ENCODE measurements at places on chromosomes 2 and 18.

GRCh38 chr2:152280780-152281179, 54.2 kb upstream of the FMNL2 start:
- no peak for DNase-seq

- DNase-seq: no peak
Measured at GRCh38 chr2:234951664-234952269, at the start of gene SH3BP4. SH3BP4 (plus strand) TSS chr2:234952017; CDS start chr2:235035003, 82,986 bp downstream.

- no peak for DNase-seq
Measured at GRCh38 chr2:241970716-241971115, 101.2 kb downstream of the RTP5 start.

DNA sequence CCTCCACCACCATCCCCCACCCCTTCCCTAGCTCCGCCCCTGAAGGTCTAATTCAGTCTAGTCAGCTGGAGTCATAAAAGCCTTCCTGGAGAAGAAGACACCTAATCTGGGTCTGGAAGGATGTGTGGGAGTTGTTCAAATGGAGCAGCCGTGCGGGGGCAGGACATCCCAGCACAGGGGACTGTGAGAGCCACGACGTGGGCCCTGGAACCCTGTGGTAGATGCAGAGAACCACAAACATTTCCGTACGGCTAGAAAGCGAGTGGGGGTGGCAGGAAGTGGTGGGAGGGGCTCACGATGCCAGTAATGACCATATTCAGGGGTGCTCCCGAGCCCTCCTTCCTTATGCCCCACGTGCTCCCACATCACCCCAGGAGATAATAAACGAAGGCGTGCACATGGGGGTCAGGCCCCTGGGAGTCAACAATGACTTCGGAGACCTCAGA, 20.9 kb upstream of the COL6A3 start:
- DNase-seq: peak; percentile 56

GRCh38 chr2:86216575-86217555, 17.6 kb downstream of the MRPL35 start:
- no peak for DNase-seq

- DNase-seq: no peak
Measured at GRCh38 chr2:120133572-120134244, 89.5 kb downstream of the TMEM185B start.

DNA sequence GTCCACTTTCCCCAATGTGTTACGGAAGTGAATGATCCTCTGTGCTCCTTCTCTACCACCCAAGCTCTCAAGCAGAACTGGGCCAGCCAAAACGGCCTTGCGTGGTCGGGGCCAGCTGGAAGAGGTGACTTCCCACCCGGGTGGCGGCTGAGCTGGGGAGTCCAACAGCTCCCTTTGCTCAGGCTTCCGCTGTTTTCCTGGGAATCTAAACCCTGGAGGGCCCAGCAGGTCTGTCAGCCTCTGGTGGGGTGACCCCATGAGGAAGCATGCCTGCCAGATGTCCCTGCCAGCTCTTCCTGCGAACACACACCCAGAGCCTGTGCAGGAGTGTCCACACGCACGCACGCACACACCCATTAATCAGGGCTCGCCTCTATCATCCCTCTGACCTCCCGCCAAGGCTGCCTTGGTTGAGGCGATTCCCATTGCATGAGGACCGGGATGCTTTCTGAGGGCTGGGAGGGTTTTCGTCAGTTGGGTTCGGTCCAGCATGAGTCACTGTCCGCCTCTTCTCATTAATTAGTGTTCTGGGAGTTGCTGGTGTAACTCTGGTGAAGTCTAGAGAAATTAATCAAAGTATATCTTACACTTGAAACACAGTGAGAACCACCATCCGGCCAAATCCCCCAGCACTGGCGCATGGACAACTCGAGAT, 90.6 kb downstream of the TWIST2 start:
- no peak for DNase-seq

GRCh38 chr18:48006415-48007175, 76.1 kb upstream of the SMAD2 start:
- no peak for DNase-seq

- DNase-seq: no peak
Measured at GRCh38 chr2:238985931-238986446, 138.1 kb downstream of the TWIST2 start.

DNA sequence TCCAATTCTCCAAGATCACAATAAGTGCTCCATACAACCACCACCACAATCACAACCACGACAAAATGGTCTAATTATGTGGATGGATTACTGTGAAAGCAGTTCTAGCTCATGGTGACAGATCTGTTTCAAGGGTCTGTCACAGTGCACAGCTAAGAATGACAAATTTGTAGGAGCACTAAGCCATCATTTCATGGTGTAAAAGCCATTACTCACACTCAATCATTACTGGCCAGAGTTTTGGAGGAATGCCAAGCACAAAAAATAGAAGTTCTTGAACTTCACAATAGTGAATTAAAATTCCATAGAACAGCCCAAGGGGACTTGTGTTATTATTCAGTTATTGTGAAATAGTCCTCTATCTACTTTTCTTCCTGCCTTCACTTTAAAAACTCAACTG, 2.3 kb downstream of the CPS1 start:
- DNase-seq: no peak

- DNase-seq: no peak
Measured at GRCh38 chr2:102615620-102616436, 3.5 kb upstream of the SLC9A2 start.

GRCh38 chr2:178479758-178480226, 465 bp upstream of the PLEKHA3 start:
- no peak for DNase-seq

DNA sequence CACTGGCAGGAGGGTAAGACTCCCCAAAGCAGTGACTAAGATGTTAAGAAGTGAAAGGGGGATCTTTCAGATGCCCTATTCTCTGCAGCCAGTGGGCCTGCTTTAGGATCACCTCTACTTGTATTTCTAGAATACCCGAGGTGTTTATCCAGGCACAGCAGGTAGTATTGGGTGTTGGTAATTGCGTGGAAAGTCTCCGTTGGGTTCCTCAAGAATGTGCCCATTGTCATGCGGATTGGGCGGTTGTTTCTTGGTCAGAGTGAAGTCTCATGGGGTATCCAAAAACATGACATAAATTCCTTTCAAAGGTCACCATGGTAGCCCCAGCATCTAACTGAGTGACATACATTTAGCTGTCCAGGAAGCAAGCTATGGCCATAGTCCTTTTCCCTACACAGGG, 308.8 kb downstream of the RPIA start:
- DNase-seq: no peak

GRCh38 chr2:61187085-61187484, 25.1 kb downstream of the C2orf74 start:
- DNase-seq: no peak

- no peak for DNase-seq
Measured at GRCh38 chr2:71905205-71905604, 242.5 kb downstream of the CYP26B1 start.

DNA sequence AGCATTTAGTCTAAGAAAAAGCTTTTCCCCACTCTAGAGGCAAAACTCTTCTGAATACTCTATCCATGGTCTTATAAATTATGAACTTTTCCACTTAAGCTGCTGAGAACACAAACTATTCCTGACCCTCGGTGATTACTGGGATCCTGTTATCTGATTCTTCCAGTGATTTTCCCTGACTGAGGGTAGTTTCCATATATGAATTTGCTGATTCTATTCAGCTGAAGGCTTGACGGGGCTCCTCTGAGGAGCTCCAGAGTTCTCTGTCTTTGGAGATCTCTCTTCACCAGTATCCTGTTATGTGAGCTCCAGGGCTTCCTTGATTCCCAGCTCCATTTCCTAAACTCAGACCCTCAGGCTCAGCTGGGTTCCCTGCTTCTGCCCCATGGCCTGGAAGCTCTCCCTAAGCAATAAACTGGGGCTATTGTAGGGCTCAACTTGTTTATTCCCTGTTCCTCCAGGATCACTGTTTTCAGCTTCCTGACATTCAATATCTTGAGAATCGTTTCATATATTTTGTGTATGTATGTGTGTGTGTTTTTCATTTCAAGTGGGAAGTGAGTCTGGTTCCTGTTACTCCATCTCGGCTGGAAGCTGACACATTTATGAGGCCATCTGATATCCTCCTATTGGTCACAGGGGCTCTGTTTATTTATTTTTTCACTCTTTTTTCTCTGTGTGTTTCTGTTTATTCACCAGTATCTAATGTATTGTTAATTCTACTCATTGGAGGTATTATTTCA, 78.2 kb downstream of the ARHGAP28 start:
- DNase-seq: no peak

GRCh38 chr2:85933753-85934594, 45.2 kb upstream of the ST3GAL5 start:
- DNase-seq: no peak

GRCh38 chr2:151358166-151358970, 976 bp downstream of the TNFAIP6 start:
- no peak for DNase-seq

DNA sequence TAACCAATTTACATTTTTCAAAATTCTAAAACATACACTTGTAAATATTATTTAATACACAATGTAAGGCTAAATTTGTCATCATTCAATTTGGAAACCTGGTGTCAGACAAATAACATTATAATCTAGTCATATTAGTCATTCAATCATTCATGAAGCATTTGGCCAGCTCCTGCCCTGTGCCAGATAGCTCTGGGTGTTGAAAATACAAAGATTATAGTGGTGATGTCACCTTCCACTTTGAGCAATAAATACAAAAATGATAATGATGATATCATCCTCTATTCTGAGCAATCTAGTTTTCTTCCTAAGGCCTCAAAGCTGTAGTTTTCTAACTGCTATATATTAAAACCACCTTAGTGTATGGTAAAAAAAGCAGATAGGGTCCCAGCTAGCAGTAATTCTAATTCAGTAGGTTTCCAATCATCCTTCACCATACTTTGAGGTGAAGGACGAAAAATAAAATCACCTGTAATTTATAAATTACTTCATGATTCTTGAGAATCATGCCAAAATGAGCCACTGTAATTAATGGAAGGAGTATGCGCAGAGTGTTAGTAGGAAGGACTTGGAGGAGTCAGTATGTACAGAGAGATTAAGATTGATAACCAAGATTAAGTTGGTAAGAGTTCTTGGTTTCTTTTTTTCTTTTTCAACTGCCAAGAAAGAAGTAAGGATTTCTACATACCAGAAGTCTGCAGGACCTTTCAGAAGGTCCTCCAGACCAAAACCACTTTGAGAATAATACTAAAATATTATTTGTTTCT, 23.2 kb downstream of the MEMO1 start:
- DNase-seq: no peak

DNA sequence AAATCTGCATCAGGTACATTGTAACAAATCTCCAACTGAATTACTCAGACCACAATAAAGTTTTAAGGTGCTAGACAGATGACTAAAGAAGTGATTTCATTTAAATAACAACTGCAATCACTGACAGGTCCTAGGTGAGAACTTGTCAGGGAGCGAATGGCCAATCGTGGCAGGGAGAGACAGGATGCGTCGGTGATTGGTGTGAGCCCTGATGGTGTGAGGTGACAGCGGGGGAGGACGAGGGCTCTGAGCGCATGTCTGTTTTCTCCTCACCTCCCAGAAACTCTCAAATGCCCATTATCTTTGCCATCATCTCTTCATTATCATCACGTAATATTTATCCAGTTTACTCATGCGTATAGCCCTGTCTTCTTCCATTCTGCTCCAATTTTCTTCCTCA, 207.9 kb upstream of the LYPD1 start:
- no peak for DNase-seq

GRCh38 chr18:23810396-23810795, 121.1 kb downstream of the LAMA3 start:
- no peak for DNase-seq

- no peak for DNase-seq
Measured at GRCh38 chr2:35938838-35939237, 416.7 kb upstream of the CRIM1 start.

DNA sequence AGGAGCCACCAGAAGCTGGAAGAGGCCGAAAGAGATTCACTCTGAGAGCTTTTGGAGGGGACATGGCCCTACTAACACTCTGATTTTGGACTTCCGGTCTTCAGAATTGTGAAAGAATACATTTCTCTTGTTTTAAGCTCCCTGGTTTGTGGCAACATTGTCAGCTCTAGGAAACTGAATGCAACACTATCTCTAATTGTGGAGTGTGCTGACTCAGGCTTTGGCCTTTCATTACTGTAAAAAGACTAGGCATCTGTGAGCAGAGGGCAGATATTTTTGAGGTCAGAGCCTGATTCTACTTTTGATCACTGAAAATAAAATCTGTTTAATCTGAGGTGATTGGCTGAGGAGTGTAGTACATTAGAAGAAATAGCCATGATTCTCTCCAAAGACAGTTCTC, 185.4 kb upstream of the FAM98A start:
- no peak for DNase-seq

- DNase-seq: no peak
Measured at GRCh38 chr2:122236925-122237324, 481.5 kb downstream of the TSN start.

DNA sequence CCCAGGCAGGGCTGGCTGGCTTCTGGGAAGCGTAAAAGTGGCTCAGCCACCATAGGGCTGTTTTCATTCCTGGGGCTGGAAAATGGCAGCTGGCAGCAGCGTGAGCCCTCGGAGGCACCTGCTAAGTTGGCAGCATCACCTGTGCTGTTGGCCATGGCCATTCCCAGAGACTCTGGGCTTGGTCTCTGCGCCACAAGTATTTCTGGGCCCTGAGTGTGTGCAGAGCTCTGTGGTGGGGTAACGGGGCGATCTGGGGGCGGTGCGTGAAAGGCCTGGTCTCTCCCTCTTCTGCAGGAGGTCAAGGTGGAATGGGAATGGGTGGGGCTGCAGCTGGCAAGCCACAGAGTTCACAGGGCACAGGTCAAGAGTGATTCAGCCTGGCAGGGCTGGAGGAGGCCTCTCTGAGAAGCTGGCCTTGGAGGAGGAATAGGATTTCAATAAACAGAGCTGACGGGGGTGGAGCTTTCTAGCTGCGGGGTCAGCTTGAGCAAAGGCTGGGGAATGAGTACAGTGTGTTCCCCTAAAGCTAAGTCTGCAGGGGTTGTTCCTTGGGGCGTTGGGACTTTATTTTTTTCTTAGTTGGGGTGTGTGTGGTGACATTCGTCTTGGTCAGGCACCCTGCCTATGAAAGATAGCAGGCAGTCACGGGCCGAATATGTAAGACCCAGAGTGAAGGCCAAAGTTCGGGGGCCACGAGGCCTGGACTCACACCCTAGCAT, 10.3 kb upstream of the NTSR2 start:
- DNase-seq: no peak

GRCh38 chr2:23220513-23221094, 164.4 kb upstream of the KLHL29 start:
- no peak for DNase-seq

- DNase-seq: no peak
Measured at GRCh38 chr18:4444306-4444705, 10.8 kb downstream of the DLGAP1 start.
